Stimulated activated CD8-positive, alpha-beta memory T cell treated with anti-CD3 and anti-CD28 coated beads, Interleukin-4, amount 100 ng/mL, for 48 hours (primary cell): ENCODE measurements at places on chromosomes 1 and 21.

DNA sequence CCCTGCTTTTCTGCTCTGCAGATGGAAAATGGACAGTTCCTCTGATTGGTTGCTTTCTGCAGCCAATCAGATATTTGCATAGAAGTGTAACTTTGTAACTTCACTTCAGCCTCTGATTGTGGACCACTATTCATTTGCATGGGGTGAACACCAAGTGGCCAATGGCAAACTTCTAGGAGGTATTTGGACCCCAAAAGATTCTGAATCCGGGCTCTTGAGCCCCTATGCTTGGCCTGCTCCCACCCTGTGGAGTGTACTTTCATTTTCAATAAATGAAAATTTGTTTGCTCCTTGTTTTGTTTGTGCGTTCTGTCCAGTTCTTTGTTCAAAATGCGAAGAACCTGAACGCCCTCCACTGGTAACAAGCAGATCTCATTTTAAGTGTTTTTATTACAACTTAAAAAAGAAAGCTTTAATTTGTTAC, 6.4 kb upstream of the GSTM4 start:
- DNase-seq = no peak

- no peak for DNase-seq
These were observed 53.6 kb upstream of the MAP10 start for GRCh38 chr1:232751393-232752140.

GRCh38 chr1:85344256-85344694, 67.8 kb upstream of the BCL10 start:
- DNase-seq = no peak

- DNase-seq = no peak
These were observed 410.6 kb upstream of the NR5A2 start for GRCh38 chr1:199616947-199617346.

GRCh38 chr1:41700581-41700980, 216.1 kb upstream of the EDN2 start:
- no peak for DNase-seq

DNA sequence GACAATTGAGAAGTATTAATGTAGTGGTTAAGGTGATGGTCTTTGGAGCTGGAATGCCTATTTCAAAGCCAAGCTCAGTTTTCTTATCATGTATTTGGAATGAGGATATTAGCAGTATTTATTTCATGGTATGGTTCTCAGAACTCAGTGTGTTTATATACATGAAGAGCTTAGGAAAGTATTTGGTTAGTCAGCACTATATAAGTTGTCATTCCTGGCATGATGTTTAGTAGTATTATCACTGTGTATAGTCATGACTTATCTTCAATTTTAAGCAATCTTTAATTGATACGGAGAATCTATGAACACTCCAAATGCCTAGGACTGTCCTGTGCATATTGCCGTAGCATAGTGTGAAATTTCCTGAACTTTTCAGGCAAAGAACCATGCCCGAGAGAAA, 501.9 kb upstream of the USP24 start:
- no peak for DNase-seq

GRCh38 chr1:161139766-161140165, 7.3 kb upstream of the DEDD start:
- peak; percentile 51 for DNase-seq

- DNase-seq = no peak
These were observed 37.3 kb downstream of the CDC42 start for GRCh38 chr1:22089787-22090186.

DNA sequence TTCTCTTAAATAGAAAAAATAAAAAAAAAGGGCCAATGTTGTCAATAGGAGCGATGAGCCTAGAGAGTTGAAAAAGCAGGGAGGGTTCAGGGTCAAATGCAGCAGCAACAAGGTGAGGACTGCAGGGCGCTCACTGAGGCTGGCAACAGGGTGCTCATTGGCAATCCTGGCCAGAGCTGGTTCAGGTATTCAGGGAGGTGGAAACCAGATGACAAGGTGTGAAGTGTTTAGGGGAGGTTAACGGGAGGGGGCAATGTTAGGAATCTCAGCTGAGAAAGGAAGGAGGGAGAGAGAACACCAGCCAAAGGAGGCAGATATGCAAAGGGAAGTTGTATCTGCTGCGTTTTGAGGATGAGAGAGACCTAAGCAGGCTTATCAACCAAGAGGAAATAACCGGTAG, 129.8 kb upstream of the DAB1 start:
- no peak for DNase-seq

GRCh38 chr1:12106153-12106552, 43.0 kb downstream of the TNFRSF8 start:
- no peak for DNase-seq

GRCh38 chr1:223765036-223765718, 52.8 kb downstream of the CAPN2 start:
- no peak for DNase-seq

DNA sequence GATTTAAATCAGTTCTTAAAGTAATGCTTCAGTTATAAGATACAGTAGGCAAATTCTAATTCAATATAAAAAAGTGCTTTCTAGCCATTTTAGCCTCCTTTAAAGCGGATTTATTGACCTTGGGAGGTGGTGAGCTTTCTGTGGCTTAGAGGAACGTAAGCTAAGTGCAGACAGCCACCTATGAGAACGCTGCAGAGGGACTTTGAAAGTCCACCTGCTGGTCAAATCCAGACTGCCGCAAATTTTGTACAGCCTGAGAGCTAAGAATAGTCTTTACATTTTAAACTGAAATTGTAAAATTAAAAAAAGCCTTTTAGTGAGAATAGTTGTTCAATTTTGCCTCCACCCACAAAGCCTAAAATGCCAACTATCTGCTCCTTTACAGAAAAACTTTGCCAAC, 67.0 kb upstream of the SSX2IP start:
- no peak for DNase-seq

- DNase-seq = peak; percentile 40
These were observed at the start of gene GNG12 for GRCh38 chr1:67832737-67833601. TSS of gene GNG12 (minus strand) at chr1:67833467. CDS start at chr1:67707686, 125,781 bp downstream.

- DNase-seq = no peak
These were observed 7.9 kb upstream of the NLRP3 start for GRCh38 chr1:247408100-247408499.

DNA sequence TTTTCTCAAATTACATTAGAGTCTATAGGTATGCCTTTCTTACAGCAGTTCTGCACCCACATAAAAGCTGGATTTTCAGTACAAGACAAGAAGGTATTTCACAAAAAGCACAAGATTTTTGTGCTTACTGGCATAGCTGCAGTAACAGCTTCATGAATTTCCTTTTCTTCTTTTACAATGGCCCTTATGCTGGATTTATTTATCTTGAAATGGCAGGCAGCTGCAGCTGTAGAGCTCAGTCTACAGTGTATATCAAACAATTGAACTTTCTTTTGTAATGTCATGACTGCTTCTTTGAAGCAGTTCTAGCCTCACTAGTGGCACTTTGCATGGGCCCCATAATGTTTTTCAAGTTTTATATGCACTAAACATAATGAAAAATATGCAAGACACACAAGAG, 510.2 kb downstream of the KCNT2 start:
- DNase-seq = no peak

DNA sequence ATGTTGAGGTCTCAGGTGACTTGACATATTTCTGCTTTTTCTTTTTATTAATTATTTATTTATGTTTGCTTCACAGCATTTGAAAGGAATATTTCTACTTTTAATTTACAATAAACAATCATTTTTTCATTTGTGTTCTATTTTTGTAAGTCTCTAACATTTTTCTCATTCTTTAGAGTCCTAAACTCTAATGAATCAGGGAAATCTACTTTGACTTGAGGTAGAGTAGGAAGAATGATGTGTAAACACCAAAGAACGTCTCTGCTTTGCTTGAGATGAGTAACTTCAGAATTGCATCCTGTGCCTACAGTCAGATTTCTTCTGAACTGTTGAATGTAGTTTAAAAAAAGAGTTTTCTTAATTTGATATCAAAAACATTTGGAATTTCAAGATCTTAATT, 65.2 kb downstream of the CNST start:
- DNase-seq = no peak

GRCh38 chr1:206012086-206012859, 9.1 kb upstream of the RAB7B start:
- peak; percentile 51 for DNase-seq

DNA sequence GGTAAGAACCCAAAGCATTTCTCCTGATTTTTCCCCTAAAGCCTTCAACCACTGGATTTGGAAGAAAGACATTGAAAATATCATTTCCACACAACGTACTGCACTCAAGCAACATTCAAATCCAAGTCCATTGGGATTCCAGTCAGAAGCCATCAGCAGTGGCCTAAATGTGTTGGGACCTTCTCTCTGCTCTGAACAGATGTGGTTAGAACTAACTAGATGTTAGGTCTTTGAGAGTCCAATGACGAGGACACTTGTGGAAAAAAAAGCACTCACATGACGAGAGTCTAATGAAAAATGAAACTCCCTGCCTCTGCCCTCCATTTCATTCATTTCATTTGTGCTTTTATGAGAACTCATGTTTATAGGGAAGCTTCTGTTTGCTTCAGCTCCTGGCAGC, 382.3 kb downstream of the SIPA1L2 start:
- DNase-seq = no peak

DNA sequence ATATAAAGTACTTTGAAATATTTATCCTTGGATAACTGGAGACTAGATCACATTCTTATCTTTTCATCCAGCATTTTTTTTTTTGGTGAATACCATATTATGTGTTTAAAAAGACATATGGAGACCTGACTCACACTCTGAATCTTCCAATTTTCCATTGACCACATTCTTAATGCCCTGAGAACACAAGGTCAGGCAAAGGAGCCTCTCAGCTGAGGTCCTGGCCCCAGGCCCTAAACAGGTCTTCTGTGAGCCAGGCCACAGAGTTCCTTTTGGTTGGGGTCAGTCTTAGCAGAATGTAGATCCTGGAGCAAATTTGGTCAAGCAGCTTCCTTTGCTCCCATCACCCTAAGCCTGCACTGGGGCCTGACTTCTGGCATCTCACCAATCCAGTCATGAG, 390.1 kb upstream of the ST6GALNAC5 start:
- no peak for DNase-seq

DNA sequence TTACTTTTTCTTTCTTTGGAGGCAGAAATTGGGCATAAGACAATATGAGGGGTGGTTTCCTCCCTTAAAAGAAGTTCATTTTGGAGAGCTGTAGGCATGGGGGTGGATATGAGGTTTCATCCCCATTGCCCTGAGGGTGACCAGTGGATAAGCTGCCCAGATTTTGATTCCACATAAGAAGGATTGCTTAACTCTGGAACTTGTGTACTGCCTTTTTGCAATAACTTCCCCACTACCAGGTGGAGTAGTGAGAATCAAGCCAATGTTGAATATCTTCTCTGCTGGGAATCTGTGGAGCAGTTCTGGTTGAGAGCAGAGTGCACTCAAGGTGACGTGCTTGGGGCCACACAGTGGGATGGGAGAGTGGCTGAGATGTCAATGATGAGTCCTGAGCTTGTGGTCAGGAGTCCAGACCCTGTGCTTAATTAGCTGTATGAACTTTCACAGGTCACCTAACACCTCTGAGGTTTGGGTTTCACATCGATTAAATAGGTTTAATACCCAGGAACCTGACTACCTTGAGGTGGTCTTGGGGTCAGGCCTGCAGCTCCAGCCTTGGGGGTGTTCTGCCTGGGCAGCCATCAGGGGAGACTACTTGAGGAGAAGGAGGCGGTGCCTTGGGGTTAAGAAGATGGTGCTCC, 152.9 kb downstream of the FCRL5 start:
- no peak for DNase-seq

GRCh38 chr1:56255516-56256152, 323.7 kb downstream of the PLPP3 start:
- DNase-seq = no peak

GRCh38 chr1:201020721-201021629, 2.5 kb downstream of the KIF21B start:
- peak; percentile 69 for DNase-seq

DNA sequence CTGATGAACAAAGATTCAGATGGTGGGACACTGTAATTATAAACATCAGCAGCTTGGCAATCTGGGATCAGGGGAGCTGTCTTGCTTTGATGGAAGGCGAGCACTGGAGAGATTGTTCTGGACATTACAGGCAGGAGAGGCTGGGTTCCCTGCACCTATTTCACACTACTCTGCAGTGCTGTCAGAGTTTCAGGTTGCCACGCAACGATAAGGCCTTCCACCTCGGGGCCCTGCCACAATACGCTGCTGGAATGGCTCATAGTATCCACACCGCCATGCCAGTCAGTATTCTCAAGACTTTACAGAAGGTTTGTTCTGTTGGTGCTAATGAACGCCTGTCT, 96.8 kb downstream of the GLIS1 start:
- DNase-seq = no peak

GRCh38 chr1:19414515-19415121, 70.7 kb downstream of the CAPZB start:
- no peak for DNase-seq

DNA sequence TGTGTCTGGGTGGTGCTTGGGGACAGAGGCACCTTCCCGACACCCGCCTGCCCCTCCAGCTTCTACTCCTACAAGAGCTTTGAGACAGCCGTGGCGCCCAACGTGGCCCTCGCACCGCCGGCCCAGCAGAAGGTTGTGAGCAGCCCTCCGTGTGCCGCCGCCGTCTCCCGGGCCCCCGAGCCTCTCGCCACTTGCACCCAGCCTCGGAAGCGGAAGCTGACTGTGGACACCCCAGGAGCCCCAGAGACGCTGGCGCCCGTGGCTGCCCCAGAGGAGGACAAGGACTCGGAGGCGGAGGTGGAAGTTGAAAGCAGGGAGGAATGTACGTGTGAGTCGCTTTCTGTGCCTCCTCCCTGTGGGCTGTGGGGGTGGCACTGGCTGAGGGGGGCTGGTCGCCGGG, 75.7 kb downstream of the SKI start:
- no peak for DNase-seq

DNA sequence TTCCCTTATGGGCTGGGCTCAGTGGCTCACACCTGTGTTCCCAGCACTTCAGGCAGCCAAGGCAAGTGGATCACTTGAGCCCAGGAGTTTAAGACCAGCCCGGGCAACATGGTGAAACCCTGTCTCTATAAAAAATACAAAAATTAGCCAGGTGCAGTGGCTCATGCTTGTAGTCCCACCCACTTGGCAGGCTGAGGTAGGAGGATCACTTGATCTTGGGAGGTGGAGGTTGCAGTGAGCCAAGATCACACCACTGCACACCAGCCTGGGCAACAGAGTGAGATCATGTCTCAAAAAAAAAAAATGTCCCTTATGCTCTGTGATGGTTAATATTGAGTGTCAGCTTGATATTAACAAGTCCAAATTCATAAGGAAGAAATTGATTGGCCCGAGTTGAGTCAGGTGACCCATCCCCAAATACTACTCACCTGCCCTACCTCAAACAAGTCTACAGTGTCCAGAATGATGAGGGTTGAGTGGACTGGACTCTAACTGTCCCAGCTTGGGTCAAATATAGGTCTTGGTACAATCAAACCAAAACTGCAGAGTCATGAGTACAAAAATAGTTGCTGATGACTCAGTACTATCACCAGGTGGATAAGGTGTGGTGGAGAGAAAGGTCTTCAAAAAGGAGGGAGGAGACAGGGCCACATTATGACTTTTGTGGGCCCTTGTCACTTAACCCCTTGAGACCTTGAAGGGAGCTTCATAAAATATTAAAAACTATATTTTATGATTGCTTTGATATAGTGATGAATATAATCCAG, 161.0 kb downstream of the ZNF326 start:
- DNase-seq = no peak

GRCh38 chr1:226606311-226607267, 58.0 kb downstream of the STUM start:
- DNase-seq = no peak
